ENCODE measurements at places on chromosomes 6 and 20.
A peak's percentile ranks its signal among the peaks of the same experiment; 100 is the strongest.

GRCh38 chr6:142413111-142413510 lies 111.3 kb downstream of the ADGRG6 start:
- DNase-seq = no peak

DNA sequence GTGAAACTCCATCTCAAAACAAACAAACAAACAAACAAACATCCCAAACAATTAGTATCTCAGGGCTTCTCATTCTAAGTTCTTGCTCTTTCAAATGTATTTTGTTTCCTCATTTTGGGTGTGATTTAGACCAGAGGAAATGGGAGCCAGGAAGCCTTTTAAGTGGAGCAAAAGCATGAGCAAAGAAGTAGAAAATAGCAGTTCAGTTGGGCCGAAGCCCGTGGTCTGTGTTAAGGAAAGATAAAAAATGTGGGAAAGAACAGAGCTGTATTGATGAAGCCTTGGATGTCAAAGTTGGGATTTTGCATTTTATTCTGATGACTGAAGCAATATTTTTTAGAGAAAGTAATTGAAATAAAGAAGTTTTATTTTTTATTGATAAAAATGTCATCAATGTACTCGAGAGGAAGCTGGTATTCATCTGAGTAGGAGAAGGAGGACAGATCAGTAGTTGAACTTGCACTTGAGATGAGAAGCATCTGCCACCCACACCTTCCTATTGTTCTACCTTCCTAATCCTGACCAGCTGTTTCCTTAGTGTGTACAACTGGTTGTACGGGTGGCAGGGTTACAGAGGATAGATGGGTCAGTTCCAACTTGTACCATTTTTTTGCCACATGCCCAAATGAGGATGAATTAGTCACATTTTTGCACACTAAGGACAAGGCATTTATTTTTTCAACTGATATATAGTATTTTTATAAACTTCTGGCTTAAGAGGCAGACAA lies 56.1 kb downstream of the KIAA0408 start:
- DNase-seq = no peak

GRCh38 chr6:138034229-138034628 lies 73.0 kb downstream of the PERP start:
- no peak for DNase-seq

DNA sequence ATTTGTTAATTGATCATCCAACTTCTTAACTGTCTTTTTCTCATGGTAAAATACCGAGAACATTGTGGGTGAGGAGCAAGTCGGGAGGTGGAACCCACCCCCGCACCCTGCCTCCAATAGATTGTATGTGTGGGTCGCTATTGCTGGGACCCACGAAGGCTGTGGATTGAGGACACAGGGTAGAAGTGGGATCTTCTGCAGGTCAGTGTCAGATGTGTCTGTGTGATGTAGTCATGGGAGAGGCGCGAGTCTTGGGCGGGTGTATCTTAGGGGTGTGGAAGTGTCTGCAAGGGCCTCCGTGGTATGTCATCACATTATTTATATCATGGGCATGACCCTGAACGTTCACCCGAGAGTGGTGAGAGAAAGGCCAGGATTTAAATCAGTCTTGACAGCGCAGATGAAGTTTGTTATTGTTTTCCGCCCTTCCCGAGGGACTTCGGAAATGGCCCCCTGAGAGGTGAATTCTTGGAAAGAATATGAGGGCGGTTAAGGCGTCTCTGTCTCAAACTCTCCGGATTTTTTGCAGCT lies 472 bp upstream of the PAQR8 start:
- DNase-seq = no peak

DNA sequence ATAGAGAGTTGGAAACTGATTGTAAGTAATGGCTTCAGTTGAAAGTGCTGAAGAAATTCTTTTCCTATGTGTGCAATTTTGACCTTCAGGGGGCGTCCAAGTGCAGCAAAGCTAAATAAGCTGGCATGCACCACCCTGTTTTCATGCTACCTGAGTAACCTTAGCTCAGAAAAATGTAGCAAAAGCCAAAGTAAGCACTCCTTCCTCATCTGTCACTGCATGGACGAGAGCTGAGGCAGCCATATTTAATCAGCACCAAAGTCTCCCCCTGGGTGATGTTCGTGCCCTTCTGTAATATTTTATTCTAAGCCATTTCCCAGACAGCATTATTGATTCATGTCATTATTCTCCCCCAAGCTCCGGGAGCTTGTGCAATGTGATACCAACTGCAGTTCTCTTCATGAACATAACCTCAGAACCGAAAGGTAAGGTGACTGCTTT lies 123.1 kb downstream of the RPS12 start:
- peak; percentile 28 for DNase-seq

DNA sequence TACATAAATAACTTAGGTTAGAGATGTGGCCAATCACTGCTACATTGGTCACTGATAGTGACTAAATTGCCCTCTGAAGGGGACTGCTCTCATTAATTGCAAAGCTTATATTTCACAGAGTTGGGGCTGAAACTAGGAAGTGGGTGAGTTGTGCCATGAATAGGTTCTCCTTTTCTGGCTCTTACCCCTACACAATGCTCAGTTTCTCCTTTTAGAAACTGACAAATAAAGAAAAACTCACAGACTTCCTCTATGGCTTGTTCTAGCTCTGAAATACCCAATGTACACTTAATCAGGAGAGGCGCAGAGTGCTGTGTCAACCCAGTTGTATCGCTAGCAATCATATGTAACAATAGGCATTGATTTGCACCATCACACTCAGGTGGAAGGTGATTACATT lies 41.2 kb upstream of the PROKR2 start:
- no peak for DNase-seq

GRCh38 chr6:165818200-165818599 lies 155.2 kb upstream of the PDE10A start:
- no peak for DNase-seq

DNA sequence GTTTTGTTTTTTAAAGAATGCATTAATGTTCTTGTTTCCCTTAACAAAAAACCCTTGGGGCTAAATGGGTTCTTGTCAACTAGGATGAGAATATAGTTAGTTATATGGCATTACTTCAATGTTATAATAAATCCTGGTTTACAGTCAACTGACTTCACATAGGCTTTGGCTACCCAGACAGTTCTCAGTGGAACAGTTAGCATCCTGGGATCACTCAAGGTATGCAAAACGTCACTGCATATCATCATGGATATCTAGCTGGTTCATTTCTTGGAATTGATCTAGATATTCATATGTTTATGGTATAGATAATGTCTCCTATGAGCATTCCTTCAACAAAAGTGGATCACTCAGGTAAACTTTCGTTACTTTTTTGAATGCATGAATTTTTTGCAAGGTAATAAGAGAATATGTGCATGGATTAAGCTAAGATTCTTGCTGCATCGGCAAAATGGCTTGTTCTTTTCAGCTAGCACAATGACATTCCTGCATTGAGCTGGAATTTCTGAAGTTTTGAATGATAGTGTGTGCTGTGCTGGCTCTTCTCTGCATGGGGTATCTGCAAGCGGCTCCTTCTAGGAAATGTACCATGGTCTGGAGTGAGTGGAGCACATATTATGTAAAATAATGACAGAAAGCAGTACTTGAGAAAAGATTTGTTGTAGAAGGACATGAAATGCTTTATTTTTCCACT lies 138.9 kb downstream of the ADGRG6 start:
- DNase-seq = no peak

DNA sequence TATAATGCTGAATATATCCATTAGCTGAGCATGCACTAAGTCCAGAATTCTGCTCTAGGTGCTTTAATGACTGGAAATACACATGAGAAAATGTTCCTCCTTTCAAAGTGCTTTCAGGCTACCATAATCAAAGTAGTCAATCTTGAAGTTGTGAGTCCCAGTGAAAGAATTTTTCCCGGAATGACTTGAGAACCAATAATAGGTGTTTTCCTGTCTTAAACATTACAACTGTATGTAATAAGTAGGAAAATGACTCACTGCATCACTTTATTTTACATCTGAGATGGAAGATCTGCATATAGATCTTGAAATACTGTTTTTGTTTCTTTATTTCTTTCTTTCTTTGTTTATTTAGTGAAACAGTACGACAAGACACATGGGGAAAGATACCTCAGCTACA lies 437.4 kb upstream of the JAG1 start:
- DNase-seq = no peak

GRCh38 chr6:11606332-11606731 lies 68.8 kb downstream of the TMEM170B start:
- no peak for DNase-seq

DNA sequence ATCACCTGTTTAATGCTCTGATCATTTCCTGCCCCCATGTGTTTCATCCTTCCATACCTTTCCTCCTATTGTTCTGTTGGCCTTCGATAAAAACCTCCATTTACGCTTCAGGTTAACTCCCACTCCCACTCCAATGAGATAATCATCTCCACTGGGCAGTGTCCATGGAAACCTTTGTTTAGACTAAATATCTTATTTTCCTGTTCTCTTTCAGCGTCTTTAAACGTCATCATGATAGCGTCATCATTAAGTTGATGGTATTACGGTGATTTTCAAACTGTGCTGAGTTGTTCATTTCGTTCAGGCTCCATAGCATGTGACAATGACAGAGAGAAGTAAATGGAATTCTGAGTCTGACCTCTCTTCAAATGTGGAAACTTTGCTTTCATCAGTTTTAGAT lies 970.5 kb upstream of the SLC35B3 start:
- DNase-seq = peak; percentile 7

- no peak for DNase-seq
Measured at GRCh38 chr6:92507552-92507951, 911.8 kb downstream of the EPHA7 start.

GRCh38 chr20:10316582-10316981 lies 98.0 kb downstream of the SNAP25 start:
- no peak for DNase-seq

GRCh38 chr20:62642051-62642665 lies at the start of gene SLCO4A1:
TSS of gene SLCO4A1 (plus strand) at chr20:62642503. CDS start at chr20:62656455, 13,952 bp downstream.
- peak; percentile 89 for DNase-seq

DNA sequence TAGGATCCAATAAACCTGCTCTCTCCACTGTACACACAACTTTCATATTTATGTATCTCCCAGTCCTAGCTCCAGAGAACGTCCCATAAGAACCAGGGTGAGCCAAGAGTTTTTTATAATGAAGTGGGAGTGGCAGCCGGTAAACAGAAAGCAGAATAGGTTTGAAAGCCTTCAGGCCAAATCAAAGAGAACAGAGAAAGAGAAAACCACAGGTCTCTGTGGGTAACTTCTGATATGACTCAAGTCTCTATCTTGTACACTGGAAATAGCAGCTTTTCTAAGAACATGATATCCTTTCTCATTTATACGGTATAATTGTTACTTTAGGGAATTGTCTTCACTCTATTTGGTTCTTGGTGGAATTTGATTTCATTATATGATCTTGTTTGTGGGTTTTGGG lies 273.6 kb downstream of the PACRG start:
- no peak for DNase-seq

GRCh38 chr20:1669304-1669703 lies 11.7 kb upstream of the SIRPG start:
- no peak for DNase-seq

GRCh38 chr6:140782941-140783340 lies 1349.8 kb upstream of the GJE1 start:
- no peak for DNase-seq

DNA sequence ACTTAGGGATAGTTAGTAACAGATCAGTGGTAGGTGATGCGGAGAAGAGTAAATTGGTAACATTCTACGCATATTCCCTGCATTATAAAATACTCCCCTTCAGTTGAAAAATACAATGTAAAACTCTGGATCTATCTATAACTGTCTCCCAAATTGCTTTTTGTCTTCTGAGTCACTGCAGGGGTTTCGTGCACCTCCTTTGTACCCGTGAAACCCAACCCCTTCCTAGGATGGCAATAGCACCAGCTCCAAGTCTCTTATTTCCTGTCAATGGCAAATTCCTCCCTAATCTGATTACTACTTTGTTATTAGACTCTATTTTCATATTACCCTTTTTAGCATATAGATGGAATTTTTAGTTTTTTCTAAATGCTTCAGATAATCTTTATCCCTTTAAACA lies 20.6 kb upstream of the STMND1 start:
- no peak for DNase-seq

- DNase-seq = no peak
Measured at GRCh38 chr6:130838951-130839350, 11.7 kb downstream of the SMLR1 start.

- no peak for DNase-seq
Measured at GRCh38 chr6:71621918-71622519, 264.3 kb upstream of the RIMS1 start.

DNA sequence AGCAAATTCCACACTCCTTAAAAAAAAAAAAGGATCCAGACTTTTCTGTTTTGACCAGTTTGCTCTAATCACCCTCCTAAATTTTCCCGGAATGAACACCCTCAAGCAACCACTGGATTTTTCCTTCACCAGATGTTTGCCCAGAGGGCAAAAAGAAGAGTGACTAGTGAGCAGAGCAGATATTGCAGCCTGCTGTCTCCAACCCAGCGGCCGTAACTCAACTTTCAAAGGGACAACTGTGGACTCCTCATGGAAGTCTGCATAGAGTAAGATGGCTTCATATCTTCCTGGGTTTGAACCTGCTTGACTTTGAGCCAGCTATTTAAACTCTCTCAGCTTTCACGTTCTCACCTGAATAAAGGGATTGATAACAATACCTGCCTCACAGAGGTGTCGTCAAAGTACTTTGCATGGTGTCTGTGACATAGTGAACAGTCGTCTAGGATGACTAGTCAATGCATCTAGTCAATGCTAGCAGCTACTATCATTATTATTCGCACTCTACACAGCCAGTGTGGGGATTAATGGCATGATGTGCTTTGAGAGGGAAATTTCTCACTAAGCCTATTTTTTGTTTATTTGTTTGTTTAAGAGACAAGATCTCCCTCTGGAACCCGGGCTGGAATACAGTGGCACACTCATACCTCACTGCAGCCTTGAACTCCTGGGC lies 92.2 kb upstream of the HIVEP1 start:
- DNase-seq = no peak

DNA sequence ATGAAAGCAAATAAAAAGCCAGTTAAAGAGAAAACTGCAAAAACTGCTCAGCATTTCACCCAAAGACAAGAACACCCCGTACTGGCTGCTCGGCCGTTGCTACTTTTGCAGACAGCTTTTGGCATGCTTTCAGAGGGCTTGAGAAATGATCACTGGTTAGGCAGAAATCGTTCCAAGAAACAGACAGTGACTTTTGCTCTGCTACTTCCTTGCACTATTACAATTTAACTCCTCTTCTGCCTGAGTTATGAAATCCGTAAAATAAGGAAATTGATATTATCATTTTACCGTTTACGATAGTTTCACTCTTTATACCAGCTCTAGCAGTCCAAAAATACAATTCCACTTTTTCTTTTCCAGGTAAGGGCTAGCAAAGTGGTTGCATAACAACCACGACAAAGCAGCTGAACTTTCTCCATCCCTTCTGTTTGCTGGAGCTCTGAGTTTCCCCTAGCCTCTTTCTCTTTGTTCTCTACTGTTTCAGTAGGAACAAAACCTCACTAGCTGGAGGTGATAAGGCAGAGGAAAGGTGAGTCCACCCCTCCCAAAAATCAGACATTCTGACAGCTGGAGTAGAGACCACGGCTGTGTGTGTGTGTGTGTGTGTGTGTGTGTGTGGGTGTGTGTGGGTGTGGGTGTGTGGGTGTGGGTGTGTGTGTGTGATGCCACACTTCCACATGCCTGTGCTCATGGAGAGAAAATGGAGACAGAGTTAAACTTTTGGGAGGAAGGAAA lies 191.8 kb upstream of the RREB1 start:
- DNase-seq = no peak

- DNase-seq = peak; percentile 12
Measured at GRCh38 chr6:55578537-55579363, at the start of gene HMGCLL1. TSS of gene HMGCLL1 (minus strand) at chr6:55579192. CDS start at chr6:55579055, 137 bp downstream.

All from NCI-H1930 (cell line).